ENCODE measurements at places on chromosomes 3 and 15.

DNA sequence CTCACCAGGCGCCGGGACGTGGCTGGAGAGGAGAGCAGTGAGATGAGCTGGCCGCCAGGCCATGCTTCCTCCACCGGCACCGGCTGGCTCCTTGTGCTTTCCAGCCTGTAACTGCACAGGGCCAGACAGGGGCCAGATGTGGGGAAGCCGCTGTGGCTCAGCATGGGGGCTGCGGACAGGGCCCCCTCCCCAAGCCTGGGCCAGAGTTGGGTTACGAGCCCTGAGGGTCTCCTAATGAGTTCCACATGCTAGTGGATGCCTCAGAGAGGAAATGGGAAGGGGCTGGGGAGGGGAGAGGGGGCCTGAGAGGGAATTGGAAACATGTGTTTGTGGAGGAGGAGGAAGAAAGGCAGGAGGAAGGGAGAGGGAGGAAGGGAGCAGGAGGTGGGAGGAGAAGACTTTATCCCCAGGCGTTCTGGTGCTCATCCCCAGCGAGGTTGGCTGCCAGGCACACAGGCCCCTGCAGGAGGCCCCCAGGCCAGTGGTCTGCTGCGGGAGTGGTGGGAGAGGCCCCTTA is 11.7 kb upstream of the DUSP7 start:
- DNase-seq, result no peak

DNA sequence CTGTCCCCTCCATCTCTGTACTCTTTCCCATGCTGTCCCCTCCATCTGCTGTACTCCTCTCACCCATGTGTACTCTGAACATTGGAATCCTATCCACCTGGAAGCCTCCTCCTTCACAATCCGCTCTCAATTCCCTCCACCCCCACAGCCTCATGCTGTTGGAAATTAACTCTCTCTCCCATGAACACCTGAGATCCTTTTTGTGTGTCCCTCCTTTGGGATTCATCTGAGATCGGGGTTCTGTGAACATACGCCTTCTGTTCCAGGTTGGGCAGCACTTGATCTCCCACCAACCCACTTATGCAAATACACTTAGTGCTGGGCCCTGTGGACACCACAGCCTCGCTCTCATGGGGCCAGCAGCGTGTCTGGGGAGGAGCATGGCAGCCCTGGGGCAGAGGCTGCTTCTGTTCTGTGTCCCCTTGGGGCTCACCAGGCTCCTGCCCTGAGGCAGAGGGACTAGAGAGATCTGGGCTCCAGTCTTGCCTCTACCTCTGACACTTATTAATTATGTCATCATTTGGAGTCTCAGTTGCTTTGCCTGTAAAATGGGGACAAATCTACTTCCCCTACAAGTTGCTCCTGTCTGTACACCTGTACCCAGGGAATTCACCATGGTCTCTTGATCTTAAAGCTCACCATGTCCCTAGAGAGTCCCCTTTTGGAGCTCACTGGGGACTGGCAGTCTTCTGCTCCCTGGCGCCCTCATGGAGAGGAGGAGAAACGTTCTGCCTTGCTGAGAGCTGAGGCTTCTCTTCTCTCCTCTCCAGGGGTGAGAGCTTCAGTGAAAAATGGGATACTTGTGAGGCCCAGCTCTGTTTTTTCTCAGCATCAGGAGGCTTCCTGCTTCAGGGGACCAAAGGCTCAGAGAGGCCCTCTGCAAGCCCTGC is 42.7 kb downstream of the ITGA11 start:
- DNase-seq, result peak; percentile 33

DNA sequence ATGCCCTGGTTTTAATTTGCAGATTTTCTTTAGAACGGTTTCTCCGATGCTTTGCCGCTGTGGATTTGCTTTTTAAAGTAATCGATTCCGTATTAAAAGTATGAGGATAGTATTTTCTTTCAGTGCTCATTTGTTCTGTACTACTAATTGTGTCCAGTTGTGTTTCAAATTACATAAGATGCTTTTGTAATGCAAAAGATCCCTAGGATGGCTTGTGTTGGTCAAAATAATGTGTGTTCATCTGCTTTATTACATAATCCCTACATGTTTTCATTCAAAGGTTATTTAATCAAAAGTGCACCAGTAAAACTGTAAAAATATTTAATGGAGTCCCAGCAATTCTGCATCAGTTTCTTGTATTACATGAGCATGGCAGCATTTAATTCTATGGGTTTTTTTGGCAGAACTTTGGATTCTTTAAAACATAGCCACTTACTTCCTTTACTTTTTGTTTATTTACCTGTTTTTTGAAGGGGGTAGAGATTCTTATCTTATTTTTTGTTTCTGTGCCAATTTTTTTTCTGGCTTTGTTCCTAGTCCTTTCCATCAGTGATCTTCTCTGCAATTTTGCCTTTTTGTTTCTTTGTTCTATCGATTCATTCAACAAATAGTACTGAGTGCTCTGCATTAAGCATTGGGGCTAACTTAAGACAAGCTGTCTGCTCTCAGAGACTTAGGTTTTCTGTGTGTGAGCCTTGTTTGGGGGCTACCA is 352.8 kb downstream of the LRTM1 start:
- no peak for DNase-seq

DNA sequence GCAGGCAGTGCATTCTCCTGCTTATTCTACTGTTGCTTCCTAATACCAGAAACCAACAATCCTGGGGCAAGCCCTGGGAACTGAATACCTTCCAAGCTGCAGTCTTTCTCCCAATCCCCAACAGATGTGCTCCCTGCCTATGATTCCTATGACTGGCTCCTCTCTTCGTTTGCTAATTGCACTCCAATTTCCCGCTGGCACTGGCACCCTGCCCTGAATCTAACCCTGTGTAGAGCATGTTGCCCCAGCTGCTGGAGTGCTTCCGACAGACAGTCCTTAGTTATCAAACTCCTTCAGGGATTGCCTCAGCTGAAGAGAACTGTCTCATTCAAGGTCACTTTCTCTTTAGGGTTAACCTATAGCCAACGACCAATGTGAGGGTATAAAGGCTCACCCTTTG is 214.1 kb downstream of the NECTIN3 start:
- no peak for DNase-seq

DNA sequence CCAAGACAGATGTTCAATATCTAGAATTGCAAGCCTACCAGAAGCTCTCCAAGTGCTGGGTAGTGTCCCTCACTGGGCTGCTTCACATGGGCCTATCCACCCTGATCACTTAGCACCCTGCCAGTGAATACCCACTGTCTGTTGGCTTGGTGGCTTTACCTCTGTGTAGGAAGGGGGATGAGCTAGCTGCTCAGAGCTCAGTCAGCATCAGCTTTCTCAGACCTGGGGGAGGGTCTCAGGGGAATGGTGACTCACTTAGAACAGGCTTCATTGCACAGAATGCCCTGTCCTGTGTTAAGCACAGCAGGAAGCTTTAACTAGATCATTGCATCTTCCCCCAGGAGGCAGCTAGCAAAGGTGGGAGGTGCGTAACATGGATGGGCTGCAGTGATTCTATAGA is 209.8 kb downstream of the PDCD6IP start:
- no peak for DNase-seq

DNA sequence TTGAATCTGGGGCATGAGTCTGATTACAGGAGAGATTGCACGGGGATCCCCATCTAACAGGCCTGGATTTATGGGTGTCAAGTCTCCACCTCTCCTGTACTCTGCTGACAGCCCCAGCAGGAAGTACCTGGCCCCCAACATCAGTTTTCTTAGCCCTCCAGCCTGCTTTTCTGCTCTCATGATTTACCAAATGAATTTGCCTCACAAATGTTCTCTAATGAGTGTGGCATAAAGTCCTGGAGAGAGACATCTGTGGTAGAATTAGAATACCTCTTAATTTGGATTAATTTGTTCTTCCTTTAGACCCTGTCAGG is 60.1 kb downstream of the FNDC3B start:
- DNase-seq, result no peak

GRCh38 chr15:74180881-74181602 is 7.5 kb downstream of the ISLR start:
- DNase-seq, result no peak

DNA sequence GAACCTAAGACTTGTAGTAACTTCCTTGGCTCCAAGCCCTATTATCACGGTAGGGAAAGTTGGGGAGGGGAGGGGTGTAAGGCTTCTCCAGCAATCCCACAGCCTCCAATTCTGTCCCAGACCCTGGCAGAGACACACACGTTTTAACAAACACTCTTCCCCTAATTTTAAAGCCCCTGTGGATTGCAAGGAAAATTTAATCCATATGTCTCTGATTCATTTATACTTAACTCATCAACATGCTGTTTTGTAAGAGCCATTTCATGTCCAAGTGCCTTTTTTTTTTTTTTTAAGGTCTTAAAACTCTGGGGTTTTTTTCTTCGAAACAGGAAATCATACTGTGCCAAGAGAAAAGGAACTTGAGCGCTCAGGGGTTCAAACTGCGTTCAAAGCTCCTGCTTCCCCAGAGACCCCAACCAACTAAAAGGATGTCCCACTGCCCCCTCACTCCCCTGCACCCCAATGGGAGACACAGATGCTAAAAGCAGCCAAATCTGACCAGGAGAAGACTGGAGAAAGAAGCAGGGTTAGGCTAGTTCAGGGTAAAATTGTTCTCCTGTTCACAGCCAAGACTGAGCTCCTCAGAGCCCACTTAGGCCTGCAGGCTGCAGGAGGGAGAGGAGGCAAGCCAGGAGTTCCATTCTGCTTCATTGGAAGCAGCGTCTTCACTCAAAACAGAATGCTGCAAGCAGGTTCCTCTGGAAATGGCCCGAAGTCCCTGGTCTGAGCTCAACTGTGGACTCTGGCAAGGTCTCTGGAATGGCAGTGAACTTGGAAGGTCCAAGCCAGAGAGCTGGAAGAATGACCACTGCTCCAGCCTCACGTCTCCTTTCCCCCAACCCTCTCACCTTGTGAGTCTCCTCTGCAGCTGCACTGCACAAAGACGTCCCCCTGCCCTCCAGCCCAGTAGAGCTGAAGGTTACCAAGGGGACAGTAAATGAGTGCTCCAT is 172.5 kb downstream of the NTRK3 start:
- DNase-seq, result no peak

- no peak for DNase-seq
Observed at GRCh38 chr3:146148468-146148931, 12.5 kb downstream of the PLOD2 start.

DNA sequence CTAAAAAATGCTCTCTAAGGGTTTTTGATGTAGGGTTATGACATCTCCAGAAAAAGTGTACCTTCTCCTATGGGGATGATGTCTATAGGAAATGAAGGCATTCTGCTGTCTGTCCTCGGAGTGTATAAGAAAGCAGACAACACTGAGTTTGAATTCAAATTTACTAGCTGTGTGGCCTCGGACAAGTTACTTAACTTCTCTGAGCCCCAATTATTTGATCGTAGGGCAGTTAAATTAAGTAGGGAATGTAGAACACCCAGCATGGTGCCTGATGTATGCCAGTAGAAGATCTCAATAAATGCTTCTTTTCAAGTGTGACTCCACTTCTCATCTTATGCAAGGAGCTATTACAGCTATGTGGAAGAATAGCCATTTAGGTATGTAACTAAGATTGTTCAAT is 184.6 kb downstream of the CPNE4 start:
- no peak for DNase-seq

DNA sequence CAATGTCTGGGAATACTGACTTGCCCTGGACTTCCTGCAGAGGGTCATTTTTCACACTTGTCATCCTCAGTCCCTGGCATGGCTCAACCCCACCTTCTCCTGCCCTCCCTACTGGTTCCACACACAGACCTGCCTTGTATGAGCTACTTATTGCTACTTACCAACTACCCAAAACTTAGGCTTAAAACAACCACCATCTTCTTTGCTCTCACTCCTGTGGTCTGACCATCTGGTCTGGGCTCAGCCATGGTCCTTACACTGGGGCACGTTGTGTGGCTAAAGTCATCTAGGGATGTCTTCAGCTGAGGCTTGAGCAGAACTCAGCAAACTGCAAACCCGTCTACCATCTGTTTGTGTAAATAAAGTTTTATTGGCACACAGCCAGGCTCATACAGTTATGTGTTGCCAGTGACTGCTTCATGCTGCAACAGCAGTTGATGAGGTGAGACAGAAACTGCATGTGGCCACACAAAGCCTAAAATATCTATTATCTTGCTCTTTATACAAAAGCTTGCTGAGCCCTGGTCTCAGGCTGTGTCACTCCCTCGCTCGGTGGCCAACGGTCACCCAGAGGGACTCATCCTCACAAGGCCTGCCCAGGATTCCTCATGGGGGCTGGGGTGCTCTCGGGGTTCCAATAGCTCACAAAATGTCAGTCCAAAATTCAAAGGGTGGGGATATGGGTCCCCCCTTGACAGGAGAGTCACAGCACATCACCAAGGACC is 43.5 kb downstream of the KLF15 start:
- DNase-seq, result no peak

DNA sequence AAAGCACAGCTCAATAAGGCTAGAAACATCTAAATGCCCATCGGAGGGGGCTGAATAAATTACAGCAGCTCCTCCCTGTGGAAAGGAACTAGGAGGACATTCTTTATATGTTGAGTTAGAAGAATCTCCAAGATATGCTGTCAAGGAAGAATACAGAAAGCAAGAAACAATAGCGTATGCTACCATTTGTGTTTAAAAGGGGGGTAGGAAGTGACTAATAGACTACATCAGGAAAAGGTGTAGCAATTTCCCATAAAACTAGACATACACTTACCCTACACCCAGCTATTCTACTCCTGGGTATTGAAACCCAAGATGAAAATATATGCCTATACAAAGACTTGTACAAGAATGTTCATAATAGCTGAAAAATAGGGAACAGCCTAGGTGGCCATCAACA is 21.6 kb downstream of the SEC61A1 start:
- DNase-seq, result no peak

DNA sequence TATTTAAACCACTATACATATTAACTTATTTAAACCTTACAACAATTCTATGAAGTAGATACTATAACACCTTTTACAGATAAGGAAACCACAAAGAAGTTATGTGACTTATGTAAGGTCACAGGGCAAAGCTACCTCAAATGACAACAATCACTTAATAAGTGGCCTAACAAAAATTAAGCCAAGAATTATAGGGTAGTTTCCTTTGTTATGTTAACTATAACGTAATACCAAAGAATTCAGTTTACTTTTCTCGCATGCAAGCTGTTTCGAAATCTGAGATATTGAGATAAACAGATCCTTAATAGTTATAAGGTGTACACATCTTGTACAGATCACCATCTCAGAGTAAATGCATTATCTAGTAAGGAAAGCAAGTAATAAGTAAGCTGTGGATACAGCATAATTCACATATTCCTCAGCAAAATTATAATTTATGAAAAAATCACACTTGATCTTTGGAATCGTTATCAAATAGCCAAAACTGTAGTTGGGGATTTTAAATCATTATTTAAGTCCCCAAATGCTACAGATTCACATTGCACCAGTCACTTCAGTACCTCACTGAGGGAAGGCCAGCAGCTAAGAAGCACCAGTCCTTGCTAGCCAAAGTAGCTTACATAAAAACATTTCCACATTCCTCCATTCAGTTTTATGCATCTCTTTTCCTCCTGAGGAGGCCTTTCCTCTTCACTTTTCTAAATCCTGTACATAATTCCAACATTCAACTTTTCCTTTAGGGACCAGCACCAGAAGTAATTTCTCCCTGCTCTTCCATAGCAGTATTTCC is 226.8 kb downstream of the TBC1D5 start:
- no peak for DNase-seq

DNA sequence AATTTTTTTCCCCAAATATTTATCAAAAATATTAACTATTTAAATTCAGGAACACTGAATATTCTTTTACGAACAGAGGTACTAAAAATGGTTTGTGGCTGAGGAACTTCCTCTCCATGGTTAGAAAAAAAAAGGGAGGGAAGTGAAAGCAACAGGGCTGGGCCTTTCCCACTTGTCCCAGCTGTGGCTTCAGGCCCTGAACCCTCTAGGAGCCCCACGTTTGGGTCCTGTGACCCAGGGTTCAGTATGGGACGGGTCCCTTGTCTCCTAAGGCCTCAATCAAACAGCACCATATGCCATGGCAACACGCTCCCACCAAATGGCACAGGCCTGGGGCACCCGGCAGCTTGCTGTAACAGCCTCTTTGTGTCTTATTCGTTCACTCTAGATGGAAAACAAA is 32.4 kb downstream of the POC1A start:
- DNase-seq, result no peak
